ENCODE measurements at places on chromosomes 5 and 9.

- no peak for DNase-seq
These were observed 95.9 kb downstream of the HRH2 start for GRCh38 chr5:175753536-175754402.

- no peak for DNase-seq
These were observed 185.3 kb upstream of the WWC1 start for GRCh38 chr5:168106008-168106761.

DNA sequence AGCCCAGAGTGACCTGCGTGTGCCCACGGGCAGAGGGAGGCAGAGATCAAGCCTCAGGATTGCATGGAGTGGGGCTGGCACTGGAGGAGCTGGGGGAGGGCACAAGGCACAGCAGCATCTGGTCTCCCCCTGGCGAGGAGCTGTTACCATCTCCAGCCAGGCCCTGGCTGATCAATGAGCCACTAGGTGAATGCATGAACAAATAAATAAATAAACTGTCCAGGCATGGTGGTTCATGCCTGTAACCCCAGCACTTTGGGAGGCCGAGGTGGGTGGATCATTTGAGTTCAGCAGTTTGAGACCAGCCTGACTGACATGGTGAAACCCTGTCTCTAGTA is 14.3 kb upstream of the PSMB7 start:
- DNase-seq = no peak

GRCh38 chr5:151126199-151126645 is 31.4 kb downstream of the ANXA6 start:
- DNase-seq = peak; percentile 46

GRCh38 chr5:146528236-146528635 is 12.2 kb upstream of the GPR151 start:
- no peak for DNase-seq

DNA sequence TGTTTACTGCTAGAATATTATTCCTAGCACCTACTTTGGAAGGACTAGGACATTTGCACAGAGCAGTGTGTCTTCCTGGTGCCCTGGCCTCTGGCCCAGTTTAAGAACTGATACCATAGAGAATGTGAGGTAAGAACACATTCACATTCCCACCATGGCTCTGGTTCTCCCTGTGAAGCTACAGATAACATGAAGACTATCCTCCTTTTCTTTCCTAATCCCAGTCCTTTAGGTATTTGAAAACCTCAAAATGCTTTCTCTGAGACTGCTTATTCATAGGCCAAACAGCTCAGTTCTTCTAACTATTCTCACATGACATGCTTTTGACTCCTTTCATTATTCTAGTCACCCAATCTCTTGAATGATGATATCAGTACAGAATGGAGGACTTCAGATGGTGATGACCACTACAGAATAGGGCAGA is 11.9 kb downstream of the FAM219A start:
- no peak for DNase-seq

All from T-helper 2 cell (primary cell).